Naive thymus-derived CD8-positive, alpha-beta T cell (primary cell): ENCODE measurements at places on chromosomes 2 and 18.

GRCh38 chr2:63035169-63035568, 15.5 kb upstream of the OTX1 start:
- no peak for DNase-seq

GRCh38 chr18:35143622-35144596, 96.9 kb upstream of the ZNF397 start:
- peak; percentile 31 for DNase-seq

DNA sequence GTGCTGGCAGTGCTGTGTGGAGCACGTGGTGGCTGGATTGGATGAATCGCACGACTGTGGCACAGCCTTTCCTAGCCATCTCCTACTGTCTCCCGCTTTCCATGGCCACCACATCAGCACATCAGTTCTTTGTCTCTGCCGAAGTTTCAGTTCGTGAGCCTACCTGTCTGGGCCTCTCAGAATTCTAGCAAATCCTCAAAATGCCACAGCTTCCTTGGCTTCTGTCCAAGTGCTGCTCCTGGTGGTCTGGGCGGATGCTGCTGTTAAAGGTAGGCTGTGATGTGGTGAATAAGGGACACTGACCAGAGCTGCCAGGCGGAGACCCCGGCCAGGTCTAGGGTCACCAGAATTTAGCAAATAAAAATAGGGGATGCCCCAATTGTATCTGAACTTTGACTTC, 237.4 kb downstream of the LPIN1 start:
- DNase-seq: no peak

DNA sequence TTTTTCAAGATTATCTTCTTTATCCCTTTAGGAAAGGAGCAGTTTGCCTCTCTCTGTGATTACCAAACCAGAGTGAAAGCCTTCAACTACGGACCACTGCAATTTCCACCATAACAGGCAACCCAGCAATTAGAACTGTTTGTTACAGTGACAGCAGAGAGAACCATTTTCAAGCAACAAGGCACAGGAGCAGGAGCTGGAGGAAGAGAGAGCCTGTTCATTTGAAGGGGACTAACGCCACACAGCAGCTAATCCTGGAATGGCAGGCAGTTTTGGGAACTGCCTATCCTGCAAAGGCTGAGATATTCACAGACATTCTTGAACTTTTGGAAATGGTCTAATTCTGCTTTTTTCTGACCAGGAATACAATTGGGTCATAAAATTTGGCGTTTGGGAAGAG, 1541.9 kb upstream of the PIK3C3 start:
- no peak for DNase-seq

DNA sequence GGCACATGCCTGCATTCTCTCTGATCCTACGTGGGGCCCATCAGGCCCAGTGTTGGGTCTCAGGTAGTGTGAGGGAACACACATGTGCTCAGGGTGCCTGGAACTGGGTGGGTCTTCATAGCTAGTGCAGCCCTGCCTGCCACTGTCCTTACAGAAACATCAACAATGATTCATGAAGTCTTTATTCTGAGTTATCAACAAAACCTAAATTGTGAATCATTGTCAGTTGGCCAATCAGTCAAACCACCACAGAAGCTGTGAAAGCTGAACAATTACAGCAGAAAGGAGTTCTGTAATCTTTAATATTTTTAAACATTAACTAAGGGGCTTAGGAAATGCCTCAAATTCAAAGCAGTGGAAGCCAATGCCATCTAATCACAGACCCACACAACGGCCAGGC, 82.8 kb upstream of the ZNF521 start:
- DNase-seq: no peak

DNA sequence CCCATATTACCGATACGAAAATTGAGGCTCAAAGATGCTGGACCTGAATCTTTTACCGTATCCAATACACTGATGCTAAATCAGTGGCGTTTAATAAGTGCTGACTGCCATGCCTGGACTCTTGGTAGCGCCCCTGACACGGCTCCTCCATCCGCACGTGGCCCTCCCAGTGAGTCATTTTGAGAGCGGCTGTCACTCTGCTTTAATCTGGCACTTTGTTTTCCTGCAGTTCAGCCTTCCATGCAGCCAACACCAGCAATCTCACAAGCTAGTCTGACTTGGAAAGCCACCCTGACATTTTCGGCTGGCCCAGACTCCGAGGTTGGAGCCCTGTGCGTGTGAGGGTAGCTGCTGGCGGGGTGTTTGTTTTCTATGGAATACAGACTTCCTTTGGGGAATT, 155.1 kb upstream of the LMAN1 start:
- no peak for DNase-seq

- DNase-seq: no peak
Measured at GRCh38 chr2:189798312-189799029, 14.2 kb downstream of the PMS1 start.

DNA sequence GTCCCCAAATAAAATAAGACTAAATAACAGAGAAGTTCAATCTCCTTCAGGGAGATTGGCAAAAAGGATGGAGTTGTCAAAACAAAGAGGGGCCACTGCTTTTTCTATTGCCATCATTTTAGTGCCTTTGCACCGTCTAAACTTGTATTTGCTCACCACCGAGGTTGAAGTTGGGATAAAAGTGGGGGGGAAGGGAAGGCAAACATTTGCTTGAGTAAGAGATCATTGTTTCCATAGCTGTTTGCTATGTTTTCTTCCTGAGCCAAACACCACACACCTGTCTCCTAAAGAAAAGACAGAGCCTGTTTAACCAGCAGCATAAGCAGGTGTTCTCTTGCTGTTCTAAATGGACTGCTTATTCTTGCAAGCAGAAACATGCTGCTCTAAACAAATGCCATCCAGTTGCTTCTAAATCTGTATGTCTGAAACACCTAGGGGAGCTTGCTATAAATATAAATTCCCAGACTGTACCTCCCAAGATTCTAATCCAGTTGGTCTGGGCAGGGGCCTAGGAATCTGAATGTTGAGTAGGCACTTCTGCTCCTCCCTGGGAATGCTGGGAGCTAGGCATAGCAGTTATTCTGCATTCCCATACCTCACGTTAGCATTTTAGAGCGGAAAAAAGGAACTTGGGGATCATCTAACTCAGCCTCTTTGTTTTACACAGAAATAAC, 179.4 kb upstream of the ARL4C start:
- DNase-seq: no peak

- no peak for DNase-seq
Measured at GRCh38 chr2:163580757-163581156, 155.1 kb downstream of the FIGN start.

DNA sequence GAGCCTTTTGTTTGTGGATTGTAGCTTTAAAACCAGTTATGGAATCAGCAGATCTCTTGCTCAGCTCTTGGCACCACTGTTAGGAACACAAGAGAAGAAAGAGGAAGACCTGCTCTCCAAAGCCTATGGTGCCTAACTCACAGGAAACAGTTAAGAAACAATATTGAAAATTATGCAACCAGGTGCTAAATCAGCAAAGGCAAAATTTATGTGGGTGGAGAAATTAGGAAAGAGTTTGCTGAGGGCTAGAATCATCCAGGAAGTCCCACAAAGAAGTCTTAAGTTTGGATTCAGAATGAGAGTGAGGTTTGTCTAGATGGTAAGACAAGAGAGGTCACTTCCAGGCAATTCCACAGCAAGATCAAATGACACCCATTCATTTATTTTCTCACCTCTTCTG, 49.4 kb downstream of the AOX1 start:
- DNase-seq: no peak

GRCh38 chr18:23545247-23545789, 41.0 kb downstream of the NPC1 start:
- no peak for DNase-seq

GRCh38 chr18:45197526-45197970, 417.7 kb upstream of the SLC14A2 start:
- no peak for DNase-seq

GRCh38 chr2:219155054-219155644, 5.5 kb downstream of the NHEJ1 start:
- DNase-seq: peak; percentile 63
